CD4-positive, alpha-beta T cell treated with Interferon gamma for 1 hour (primary cell): ENCODE measurements at places on chromosomes 5 and 9.

DNA sequence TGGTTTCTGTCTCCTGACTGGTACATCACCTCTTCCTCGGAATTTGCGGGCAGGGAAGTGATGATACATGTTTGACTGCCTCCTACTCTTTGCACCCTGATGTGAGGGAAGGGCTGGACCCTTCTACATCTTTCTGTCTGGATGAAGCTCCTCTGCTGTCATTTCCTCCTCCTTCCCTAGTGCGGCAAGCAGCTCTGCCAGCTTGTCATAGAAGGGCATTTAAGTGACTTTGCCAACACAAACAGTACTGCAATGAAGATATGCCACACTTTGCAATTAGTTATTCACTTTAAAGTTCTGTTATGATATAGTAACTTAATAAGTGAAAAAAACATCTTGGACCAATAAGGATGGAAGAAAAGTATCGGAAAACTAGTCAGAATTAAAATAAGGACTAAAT, 48.5 kb upstream of the ABL1 start:
- DNase-seq, result no peak

- no peak for DNase-seq
Observed at GRCh38 chr9:19199012-19199411, 31.5 kb upstream of the DENND4C start.

DNA sequence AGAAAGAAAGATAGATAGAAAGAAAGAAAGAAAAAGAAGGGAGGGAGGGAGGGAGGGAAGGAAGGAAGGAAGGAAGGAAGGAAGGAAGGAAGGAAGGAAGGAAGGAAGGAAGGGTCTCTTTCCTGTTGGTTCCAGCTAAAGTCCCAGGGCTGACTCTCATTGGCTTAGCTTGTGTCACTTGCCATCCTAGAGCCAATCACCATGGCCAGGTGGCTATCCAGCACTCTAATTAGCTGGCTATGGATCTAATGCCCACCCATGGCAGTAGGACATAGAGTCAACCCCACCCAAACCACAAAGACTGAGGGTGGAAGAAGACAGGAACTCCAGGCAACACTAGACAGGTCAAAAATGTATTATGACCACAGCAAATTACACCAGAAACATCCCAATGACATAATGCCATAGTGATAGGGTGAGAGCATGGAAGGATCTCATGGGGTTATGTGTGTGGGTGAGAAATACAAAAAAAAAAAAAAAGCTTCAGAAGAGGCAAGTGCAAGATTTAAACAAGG, 10.8 kb upstream of the CPLX2 start:
- DNase-seq, result no peak

DNA sequence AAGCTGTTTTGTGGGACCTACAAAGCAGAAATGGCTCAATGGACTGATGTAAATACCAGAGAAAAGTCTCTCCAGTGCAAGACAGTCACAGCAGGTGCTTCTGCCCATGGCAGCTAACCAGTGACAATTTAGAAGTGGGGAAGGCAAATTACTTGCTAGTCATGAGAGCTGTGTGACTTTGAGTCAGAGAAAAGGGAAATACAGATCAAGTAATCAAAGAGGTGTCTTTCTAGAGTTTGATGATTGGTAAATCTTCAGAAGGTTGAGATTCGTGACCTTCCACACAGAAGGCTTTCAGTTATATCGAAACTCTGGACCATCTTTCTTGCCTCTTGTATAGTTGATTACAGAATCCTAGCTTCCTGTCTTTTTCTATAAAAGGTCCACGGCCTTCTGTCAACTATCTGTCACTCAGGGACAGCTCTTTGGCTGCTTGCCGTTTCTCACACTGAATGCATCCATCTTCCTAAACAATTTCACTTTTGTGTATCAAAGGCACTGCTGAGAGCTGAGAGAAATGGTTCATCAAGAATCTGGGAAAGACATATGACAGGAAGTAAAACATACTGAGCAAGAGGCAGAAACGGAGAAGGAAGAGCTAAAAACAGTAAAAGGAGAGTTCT, 993.9 kb upstream of the ACO1 start:
- DNase-seq, result no peak

DNA sequence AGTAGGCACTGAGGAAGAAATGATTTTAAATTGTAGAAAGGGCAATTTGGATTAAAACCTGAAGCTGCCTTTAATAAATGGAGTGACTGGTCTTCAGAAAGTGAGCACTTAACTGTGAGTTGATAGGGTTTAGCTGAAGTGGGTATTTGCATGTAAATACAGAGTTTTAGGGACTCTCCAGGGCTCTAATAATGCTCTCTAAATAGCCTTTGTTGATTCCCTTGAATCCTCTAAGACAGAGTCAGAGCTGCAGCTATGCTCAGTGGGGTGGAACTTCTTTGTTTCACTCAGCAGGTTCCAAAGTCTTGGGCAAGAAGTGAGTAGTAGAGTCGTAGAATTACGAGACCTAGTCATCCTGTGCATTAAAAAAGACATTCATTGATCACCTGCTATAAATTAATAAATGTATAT, 21.4 kb downstream of the GLRA1 start:
- no peak for DNase-seq

DNA sequence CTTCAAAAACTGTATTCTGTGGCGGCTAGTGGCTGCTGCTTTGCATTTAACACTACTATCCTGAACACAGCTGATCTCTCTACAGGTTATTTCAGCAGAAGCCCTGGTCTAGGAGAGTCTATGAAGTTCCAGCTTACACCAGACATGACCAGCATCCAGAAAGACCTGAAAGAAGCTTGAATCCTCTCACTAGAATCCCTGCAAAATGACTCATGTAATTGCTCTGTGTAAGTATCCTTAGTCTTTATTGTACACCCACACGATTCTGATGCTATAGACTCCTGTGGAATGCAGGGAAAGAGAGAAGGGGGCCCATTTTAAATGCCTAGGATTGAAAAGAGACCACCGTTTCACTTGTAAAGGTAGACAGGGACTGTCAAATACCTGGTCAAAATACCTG, 859 bp upstream of the GRIA1 start:
- DNase-seq, result no peak

DNA sequence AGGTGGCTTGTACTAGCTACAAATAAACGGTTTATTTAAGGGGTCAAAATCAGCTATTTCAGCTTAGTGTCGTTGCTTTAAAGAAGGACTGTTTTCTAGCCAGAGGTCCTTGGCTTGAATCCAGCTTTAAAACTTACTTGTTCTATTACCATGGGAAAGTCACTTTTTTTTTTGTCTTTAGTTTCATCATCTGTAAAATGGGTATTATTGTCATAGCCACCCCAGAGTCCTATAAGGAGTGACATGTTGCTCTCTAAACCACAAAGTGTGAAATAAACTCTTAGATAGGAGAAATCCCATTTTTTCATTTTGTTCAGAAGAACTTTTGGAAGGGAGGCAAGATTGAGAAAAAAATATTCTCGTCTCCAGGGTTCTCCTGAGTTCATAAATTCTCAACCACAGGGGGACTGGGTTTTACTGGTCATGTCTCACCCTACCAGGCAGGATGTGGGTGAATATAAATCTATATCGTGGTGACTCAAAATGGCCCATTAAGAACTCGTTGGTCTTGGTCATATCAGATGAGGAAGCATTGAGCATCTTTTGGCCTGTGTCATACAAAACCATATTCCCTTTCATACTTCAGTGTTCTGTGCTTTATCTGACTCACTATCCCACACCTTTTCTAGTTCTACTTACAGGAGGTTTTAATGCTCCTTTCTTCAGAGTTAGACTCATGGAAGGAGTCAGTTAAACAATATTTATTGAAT, 202.7 kb upstream of the NR3C1 start:
- DNase-seq, result no peak
